LNCaP clone FGC (cell line): ENCODE measurements at places on chromosomes 1 and 21.
A peak's percentile ranks its signal among the peaks of the same experiment; 100 is the strongest.

DNA sequence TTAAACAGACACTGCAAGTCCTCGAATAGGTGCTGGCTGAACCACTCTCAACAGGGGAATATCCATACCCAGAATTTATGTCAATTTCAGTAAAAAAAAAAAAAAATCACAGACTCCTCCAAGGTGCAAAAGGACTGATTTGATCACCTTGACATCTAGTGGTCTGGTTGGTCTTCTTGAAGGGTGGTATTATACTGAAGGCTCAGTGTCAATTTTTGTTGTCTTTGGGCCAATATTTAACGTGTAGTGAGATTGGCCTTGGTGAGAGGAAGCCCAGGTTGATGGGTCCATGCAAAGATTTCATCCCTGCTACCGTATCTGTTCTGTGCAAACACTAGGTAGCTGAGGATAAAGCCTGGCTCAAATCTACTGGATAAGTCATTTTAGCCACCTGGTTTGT lies 4.0 kb upstream of the GBP5 start:
- DNase-seq = no peak

DNA sequence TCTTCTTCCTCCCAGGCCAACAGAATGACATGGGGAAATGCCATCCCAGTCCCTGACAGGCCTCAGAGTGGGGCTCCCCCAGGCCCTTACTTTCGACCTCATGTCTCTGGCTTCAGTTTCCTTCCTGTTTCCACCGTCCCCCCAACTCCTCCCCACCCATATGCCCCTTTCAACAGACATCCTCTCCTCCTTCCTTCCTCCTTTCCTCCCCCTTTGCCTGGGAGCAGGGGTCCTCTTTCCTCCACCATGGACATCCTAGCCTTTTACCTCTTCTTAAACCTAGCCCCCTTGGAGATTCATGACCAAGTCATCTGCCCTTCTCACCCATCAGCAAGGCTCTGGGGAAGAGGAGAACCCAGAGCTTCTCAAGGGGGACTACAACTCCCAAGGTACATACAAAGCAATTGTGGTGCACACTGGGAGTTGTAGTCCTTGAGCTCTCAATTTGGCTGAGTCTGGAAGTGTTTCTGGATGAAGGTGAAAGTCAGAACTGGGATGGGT lies 4.0 kb downstream of the ZBTB7B start:
- DNase-seq = no peak

- no peak for DNase-seq
Observed at GRCh38 chr1:248862695-248862997, 3.8 kb upstream of the ZNF692 start.

DNA sequence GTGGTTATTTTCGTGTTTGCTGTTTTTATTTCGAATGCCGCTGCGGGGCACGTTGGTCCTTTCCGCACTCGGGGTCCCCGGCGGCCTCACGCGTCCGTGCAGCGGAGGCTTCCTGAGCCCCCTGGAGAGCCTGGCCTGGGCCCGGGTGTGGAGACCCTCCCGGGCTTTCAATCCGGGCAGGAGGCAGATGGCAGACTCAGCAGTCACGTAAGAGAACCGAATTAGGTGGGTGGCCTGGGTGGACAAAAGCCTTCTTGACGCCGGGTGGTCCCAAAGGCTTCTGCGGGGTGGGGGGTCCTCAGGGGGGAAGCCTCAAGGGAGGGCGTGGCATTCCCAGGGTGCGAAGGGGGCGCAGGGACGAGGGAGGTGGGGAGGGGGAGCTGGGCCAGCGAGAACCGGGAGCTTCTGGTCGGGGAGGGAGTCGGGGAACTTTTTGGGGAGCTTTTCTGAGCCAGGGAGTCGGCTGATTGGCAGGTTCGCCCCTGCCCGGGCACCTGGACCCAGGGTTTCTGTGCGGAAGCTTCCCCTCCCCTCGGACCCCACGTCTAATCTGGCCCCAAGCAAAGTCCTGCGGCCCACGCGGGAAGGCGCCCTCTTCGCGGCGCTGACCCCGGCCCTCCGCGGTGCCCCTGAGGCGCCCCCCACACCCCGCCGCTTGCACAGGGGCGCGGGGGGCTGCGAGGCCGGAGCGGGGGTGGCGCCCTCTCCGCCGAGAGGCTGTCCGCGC lies 1.3 kb upstream of the HES4 start:
- DNase-seq = no peak

GRCh38 chr1:23824711-23825075 lies 536 bp downstream of the HMGCL start:
- DNase-seq = no peak

GRCh38 chr1:233664804-233665574 lies 51.1 kb downstream of the KCNK1 start:
- no peak for DNase-seq

- DNase-seq = no peak
Observed at GRCh38 chr21:25298512-25299491, 308.5 kb downstream of the MRPL39 start.

DNA sequence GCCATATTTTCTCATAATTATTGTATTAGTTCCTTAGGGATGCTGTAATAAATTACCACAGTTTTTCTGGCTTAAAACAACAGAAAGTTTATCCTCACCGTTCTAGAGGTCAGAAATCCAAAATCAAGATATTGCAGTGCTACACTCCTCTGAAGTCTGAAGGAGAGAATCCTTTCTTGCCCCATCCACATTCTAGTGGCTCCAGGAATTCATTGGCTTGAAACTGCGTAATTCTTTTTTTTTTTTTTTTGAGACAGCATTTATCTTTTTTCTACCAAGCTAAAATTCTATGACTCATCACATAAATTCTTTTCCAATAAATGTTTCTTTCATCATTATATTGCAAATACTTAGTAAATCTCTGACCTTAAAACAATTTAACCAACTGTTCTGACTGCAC lies 451.0 kb upstream of the RGS18 start:
- no peak for DNase-seq

DNA sequence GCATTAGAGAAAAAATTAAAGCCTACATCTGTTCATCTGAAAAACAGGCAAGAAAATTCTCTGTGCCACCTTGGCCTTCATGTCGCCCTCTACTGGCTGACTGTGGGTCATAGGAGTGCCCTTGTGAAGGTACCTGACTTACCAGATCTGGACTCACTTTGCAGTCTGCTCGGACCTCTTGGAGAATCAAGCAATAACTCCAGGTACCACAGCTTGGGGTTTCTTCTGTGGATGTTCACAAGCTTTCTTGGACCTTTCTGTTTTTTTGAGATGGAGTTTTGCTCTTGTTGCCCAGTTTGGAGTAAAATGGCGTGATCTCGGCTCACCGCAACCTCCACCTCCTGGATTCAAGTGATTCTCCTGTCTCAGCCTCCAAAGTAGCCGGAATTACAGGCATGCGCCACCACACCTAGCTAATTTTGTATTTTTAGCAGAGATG lies 2.4 kb upstream of the PRAMEF18 start:
- DNase-seq = peak; percentile 6

DNA sequence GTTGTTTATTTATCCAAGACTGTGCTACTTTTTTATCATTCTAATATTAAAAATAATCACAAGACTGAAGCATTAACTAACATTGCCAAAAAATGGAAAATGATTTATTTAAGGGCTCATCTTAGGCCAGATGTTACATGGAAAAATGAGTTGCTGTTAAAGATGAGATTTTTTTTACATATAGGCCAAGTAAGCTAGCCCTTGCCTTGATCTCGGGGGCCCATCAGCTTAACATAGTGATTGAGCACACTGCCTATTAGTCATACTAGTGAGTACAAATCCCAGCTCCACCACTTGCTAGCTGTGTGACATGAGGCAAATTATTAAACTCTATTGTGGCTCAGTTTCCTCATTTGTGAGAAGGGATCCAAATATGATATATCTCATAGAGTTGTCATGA lies 275.9 kb upstream of the SNX7 start:
- DNase-seq = no peak

DNA sequence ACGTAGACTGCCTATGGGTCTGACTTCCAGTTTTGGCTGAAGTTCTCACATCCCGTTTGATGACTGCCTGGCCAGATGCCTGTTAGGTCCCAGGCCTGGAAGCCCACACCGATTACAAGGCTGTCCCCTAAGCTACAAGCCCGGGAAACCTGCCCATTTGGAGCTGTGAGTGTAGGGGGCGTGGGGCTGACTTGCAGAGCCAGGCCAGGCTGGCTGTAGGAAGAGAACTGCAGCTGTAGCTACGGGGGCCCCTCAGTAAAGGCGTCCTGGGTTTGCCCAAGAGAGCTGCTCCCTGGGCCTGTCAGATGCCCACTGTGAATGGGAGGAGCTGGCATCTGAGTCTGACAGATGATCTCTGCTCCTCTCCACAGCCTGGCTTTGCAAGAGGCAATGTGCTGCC lies 199.7 kb downstream of the CAMTA1 start:
- no peak for DNase-seq

DNA sequence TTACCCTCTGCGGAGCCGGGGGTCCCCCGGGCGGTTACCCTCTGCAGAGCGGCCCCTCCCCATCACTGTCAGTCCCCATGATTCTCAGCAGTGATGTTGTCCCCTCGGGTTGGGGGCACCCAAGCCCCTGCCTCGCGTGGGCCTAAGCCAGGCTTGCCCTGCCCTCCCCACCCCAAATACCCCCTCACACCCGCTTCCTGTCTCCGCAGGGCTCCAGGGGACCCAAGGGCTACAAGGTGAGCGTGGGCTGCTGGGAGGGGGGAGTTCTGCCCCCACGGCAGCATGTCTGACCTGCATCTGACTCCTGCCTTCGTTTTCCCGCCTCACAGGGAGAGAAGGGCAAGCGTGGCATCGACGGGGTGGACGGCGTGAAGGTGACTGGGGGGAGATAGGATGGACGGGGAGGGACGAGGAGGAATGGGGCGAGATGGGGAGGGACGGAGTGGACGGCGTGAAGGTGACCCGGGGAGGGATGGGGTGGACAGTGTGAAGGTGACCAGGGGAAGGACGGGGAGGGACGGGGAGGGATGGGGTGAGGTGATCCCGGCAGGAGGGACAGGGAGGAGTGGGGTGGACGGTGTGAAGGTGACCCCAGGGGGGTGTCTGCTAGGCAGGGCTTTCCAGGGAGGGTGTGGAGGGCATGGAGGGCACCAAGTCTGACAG lies 8.6 kb downstream of the COL6A1 start:
- DNase-seq = no peak

DNA sequence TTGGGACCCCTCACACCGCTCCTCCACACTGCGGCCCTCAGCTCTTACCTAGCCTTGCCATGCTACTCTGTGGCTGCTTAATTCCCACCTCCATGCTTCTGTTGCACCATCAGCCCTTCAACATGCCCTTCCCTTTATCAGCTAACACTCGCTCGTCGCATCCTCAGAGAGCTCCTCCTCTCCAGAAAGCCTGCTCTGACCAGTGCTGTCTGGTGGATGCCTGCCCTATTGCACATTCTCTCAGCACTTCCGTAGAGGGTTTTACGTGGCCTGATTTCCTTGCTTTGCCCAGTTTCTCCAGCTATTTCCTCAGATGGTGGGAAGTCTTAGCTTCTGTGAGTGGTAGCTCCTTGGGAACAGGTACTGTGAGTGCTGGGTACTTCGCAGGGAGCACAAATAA lies 10.3 kb upstream of the LAD1 start:
- DNase-seq = no peak

- DNase-seq = no peak
Observed at GRCh38 chr1:61284248-61284854, 202.0 kb downstream of the NFIA start.

GRCh38 chr1:22280526-22280925 lies 137.6 kb upstream of the WNT4 start:
- DNase-seq = no peak

DNA sequence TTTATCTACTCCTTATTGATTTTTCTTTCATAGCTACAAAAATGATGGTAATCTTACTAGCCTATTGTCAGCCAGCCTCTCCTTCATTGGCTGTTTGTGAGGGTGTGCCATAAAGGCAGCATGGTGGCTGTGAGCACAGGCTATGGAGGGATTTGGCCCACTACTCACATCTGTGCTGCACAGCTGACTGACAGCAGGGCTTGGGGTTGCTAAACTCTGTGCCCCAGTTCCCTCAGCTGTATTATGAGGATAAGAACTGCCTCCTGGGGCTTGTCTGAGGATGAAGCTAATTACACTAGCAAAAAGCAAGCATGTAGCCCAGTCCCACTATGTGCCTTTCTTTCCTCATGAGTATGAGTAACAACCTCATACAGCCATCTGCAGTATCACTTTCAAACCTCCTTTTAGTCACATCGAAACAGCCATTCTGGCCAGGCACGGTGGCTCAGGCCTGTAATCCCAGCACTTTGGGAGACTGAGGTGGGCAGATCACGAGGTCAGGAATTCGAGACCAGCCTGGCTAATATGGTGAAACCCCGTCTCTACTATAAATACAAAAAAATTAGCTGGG lies 66.2 kb downstream of the COQ8A start:
- DNase-seq = no peak

DNA sequence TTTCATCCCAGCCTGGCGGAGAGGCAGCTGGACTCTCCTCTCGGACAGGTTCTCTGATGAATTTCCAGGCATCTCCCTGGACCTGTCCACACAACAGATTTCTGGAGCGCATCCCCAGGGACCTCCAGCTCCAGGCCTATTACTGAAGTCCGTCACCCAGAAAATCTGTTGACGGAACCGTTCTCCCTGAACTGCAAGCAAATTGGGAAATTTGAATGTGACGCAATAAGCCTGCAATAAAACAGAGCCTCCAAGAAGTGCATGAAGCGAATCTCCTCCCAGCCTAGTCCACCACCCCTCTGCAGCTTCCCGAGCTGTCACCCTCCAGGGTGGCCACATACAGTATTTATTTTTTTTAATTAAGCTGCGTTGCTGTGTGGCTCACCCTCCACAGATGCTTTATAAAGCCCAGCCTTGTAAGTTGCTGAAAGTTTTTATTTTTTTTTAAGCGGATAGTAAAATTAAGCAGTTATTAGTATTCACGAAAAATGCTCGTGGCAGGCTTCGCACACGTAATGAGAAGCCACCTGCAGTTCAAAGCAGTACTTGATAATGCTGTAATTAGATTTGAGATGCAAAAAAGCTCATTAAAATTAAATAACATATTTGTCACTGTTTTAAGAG lies 173.3 kb downstream of the CAMTA1 start:
- DNase-seq = no peak

DNA sequence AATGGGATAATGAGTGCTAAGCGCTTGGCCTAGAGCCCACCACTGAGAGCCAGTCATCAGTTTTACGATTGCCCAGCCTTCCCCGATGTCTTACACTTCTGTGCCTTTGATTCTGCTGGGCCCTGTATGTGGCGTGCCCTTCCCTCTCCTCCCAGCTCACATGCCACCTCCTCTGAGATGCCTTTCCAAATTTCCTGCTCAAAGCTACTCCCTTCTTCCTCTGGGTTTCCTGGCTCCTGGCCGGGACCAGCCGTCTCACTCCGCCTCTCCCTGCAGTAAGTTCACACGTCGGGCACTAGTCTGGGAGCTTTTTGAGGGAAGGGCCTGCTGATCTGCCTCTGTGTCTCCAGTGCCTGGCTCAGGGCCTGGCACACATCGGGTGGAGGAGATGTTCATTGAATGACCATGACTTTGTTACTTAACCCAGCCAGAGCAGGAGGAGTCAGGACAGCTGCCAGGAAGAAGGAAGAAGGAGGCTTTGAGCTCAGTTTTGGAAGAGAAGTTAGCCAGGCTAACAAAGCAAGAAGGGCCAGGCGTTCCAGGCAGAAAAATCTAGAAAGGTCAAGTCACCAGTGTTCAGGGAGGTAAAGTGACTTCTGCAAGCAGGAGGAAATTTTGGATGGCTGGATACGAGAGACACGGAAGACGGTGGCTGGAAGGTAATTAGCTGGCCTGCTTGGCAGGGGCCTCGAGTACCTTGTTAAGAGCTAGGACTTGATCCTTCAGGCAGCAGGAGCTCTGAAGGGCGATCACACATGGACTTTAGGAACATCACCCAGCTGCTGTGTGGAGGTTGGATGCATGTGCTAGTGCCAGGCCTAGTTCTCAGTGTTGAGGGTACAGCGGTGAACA lies 63.6 kb downstream of the EPHB2 start:
- DNase-seq = peak; percentile 11

GRCh38 chr1:209838537-209838936 lies 10.8 kb downstream of the UTP25 start:
- DNase-seq = no peak
